ENCODE measurements at places on chromosomes 7 and 10.
A peak's percentile ranks its signal among the peaks of the same experiment; 100 is the strongest.

DNA sequence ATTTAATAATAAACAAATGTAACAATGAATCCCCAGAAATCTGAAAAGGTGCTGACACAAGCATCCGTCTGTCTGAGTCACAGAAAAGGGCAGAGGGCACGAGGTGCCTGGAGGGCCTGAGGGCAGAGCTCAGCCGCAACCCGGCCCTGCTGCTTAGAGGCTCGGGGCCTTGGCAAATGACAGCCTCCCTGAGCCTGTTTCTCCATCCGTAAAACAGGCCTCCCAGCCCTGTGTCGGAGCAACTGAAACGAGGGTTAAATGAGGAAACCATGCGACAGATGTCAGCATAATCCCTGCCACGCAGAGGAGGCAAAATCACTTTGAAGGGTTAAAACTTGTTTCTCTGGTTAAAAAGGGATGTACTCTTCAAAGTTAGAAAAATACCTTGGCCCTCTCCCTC lies 24.9 kb downstream of the NUDT1 start:
- peak; percentile 53 for DNase-seq

GRCh38 chr7:5237286-5237685 lies 45.5 kb upstream of the SLC29A4 start:
- no peak for DNase-seq

DNA sequence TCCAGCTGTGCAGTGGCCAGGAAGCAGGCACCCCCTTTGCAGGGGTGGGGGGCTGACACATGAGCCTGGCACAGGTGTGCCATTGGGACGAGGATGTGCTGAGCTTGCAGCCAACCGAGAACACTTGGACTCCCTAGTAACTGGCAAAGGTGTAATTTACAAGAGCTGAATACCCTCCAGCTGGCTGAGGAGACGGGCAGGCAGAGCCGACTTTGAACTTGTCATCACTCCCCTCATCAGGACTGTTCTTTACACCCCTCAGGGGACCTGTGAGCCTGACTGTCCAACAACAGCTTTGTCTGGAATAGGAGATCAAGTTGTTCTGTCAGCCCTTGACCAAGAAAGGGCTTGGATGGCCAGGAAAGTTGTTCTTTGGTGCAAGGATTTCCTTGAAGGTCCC lies 61.2 kb downstream of the CDH23 start:
- no peak for DNase-seq

DNA sequence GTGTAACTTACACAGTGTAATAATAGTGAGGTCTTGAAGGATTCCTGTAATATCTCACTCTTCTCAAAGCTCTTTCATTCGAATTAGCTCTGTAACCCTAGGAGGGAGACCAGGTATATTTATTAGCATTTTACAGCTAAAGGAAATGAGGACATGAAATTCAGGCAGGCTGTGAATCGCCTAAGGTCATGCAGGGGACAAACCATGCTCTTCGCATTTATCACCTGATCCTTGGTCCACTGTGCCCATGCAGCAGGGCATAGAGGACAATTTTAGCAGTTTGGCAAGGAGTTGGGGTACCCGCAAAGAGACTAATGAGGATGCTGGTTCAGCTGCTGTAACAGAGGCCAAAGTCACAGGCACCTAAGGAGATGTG lies 14.8 kb upstream of the LAMB1 start:
- DNase-seq = no peak

GRCh38 chr10:100634034-100634433 lies 98.3 kb downstream of the HIF1AN start:
- DNase-seq = no peak

- DNase-seq = peak; percentile 64
Observed at GRCh38 chr10:3755440-3756359, 29.3 kb downstream of the KLF6 start.

Measured in dermis blood vessel endothelial cell (primary cell).